Nucleus accumbens (tissue), 56 donors: ENCODE measurements at places on chromosomes 3 and 15.

DNA sequence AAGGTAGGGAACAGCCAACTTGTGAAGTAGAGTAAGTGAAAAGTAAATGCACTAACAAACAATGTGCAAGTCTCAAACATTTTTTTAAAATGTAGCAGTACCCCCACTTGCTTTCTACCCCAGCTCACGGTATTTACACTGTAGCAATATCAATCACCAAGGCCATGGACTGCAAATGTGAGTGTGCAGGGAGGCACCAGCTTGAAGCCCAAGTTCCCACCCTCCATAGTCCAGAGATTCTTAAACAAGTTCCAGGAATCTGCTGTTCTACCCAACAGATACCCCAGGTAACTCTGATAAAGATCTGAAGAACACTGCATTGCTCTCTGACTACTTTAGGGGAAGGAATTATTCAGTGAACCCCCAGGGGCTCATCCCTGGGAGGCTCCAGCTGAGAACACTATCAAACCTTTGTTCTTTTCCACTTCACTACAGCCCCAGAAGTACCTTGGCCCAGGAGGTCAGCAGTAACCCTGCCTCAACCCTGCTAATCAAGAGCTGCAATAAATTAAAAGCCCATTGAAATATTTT is 86.1 kb downstream of the FOXP1 start:
- no peak for DNase-seq

GRCh38 chr3:172138792-172139507 is 99.6 kb downstream of the FNDC3B start:
- peak; percentile 20 for DNase-seq

GRCh38 chr3:150314248-150315004 is 93.7 kb upstream of the TSC22D2 start:
- DNase-seq, result no peak

- DNase-seq, result no peak
Measured at GRCh38 chr3:8911781-8912180, 51.5 kb downstream of the RAD18 start.

GRCh38 chr3:125231895-125232294 is 19.3 kb upstream of the SLC12A8 start:
- DNase-seq, result no peak

GRCh38 chr15:91970142-91970541 is 116.6 kb downstream of the SLCO3A1 start:
- DNase-seq, result peak; percentile 18

GRCh38 chr3:28948685-28949084 is 332.2 kb upstream of the RBMS3 start:
- DNase-seq, result no peak

DNA sequence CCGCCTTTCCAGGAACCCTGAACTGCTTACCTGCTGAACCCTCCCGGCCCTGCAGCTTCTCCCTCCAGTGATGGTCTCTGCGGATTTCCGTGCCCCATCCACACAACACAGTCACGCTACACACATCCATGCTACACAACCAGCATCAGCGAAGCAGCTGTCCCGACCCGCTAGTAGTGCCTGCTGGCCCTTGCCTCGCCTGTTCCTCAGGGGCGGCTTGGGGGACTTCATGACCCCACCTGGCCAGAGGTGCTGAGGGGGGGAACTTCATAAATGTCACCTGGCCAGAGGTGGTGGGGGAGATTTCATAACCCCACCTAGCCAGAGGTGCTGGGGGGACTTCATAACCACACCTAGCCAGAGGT is 530 bp upstream of the TUBGCP5 start:
- peak; percentile 44 for DNase-seq

- DNase-seq, result no peak
Measured at GRCh38 chr3:9721015-9721699, 10.4 kb upstream of the BRPF1 start.

DNA sequence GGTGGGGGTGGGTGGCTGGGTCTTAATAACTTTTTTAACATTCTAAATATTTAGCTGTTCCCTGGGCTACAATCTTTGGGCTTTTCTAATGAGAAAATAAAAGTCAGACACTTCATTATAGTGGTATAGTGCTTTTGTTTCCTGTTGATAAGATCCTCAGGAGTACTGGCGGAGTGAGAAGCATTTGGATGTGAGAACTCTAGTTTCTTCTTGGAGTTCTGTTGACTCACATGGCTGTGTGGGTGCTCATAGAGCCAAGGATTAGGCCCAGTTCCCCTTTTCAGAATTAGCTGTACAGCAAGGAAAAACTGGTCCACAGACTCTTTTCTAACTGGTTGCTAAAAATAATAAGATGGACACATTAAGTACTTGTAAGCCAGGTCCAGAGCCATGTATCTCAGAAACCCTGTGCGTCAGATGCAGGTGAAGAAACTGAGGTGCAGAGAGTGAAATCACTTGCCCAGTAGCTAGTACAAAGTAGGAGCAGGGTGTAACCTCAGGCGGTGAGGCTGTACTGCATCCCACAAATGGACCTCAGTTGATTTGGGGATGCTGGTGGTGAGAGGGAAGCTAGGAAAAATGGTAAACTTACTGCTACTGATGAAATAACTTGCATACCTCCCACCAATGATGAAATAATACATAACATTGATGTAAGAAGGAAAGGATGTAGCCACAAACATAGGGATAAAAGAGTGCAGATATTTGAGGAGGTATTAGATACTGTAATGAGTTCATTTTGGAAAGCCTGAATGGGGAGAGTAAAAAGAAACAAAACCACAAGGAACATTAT is 2.3 kb downstream of the ITPR1 start:
- no peak for DNase-seq

DNA sequence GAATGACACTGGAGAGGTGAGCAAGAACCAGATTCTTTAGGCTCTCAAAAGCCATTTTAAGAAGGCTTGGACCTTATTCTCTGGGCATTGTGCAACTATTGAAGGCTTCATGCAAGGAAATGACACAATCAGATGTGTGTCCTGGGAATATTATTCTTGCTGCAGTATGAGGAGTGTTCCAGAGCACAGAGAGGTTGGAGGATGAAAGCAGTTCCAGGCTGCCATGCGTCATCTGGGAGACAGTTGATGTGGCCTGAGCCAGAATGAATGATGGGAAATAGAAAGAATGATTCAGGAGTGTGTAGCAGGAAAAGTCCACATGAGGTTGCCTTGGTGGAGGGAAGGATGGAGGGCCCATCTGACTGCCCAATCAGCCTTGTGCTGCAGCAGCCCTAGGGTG is 123.1 kb downstream of the CHCHD6 start:
- DNase-seq, result no peak

- DNase-seq, result no peak
Measured at GRCh38 chr15:22866079-22866478, 27.6 kb downstream of the NIPA2 start.

- DNase-seq, result no peak
Measured at GRCh38 chr15:60363087-60363549, 34.7 kb downstream of the ANXA2 start.

GRCh38 chr15:71545223-71545760 is 265.1 kb upstream of the NR2E3 start:
- DNase-seq, result no peak

DNA sequence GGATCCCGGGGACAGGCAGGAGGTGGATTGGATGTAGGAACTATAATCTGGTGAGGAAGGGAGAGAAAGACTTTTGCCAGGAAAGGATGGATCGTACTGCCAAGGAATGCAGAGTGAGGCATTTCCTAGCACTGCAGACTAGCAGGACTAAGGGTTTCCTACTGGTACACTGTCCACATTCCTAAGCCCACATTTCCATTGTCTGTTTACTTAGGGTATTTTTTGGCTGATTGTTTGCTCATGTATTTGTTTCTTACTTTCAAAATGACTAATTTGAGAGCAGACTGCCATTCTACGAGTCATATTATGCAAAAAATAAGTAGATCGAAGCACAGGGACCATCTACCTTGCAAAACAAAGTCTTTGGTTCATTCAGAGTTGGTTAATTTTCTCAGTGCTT is 1029.5 kb upstream of the NR2F2 start:
- no peak for DNase-seq

GRCh38 chr3:71214797-71215196 is 368.7 kb downstream of the FOXP1 start:
- no peak for DNase-seq

GRCh38 chr3:47028146-47028545 is 48.7 kb downstream of the NBEAL2 start:
- no peak for DNase-seq

- no peak for DNase-seq
Measured at GRCh38 chr3:54917174-54917573, 10.7 kb downstream of the LRTM1 start.

DNA sequence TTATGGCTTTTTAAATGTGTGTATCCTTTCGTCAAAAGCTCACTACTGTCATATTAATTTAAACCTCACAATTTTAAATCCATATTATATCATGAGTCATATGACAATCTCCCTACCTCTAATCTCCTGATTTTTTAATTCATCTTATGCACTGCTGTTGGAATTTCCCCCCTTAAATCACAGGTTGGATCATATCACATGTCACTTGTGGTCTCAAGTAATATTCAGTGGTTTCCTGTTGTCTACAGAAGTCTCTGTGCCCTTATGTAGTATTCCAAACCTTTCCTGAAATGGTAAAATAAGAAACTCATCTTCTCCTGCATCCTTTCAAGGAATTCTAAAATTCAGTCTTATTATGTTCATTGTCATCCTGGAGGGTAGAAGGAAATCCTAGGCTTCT is 116.0 kb upstream of the CBLB start:
- no peak for DNase-seq

DNA sequence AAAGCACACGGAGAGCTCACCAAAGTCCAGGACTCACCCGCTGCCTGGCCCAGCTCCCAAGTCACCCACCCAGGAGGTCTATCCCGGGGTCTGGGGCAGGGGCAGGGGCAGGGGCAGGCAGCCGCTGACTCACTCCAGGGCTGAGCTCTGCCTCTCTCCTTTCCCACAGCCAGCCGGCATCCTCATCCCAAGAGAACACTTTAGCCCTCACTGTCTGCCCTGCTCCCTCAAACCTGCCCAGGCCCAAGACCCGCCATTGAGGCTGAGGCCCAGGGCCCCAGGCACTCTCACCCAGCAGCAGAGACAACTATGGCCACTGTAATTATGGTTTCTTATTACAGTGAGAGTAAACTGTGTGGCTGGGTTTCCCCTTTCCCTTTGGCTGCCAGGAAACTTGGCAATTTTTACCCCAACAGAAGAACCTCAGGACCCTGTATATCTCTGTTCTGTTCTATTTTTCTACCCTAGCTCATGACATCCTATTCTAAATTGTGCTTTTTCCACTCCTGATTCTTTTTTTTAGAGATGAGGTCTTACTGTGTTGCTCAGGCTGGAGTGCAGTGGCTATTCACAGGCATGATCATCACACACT is 53.0 kb downstream of the IQSEC1 start:
- DNase-seq, result no peak

GRCh38 chr3:100966049-100966491 is 27.2 kb downstream of the ABI3BP start:
- DNase-seq, result no peak

- peak; percentile 68 for DNase-seq
Measured at GRCh38 chr3:128584412-128585020, 66.1 kb downstream of the RPN1 start.

GRCh38 chr15:33095641-33096040 is 98.9 kb downstream of the FMN1 start:
- DNase-seq, result no peak

GRCh38 chr3:94063496-94064119 is 747 bp downstream of the NSUN3 start:
- no peak for DNase-seq

GRCh38 chr3:192957441-192958021 is 39.9 kb upstream of the MB21D2 start:
- DNase-seq, result no peak

- no peak for DNase-seq
Measured at GRCh38 chr3:72448858-72449257, 399.4 kb downstream of the SHQ1 start.

DNA sequence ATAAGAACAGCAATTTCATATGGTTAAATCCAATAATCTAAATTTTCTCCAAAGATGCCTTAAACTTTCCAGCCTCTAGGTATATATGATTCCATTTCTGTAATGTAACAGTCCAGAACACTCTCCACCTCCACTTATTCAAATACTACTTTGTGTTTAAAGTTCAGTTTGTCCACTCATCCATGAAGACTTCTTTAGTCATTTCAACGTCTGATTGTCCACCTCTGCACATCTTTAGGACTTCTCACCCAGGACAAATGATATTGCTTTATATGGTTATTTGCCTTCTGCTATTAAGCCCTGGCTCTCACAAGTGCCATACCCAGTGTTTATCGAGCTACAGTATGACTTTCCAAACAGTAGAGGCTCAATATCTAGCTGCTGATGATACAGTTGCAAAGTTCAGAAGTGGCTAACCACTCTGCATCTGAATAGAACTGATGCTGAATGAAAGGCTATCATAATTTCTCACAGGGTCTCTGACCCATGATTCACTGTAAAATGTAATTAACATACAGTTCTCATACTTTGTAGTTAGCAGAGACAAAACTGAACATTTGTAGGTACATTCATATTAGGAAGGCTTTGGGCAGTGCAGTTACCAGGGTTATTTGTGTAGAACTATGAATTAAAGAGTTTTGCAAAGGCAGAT is 93.7 kb upstream of the MBNL1 start:
- no peak for DNase-seq

GRCh38 chr3:32021155-32021554 is 39.6 kb downstream of the ZNF860 start:
- DNase-seq, result no peak
